Stimulated activated CD4-positive, alpha-beta T cell treated with anti-CD3 and anti-CD28 coated beads, Interleukin-4, amount 100 ng/mL, for 1 hour (primary cell): ENCODE measurements at places on chromosomes 12 and 14.
A peak's percentile ranks its signal among the peaks of the same experiment; 100 is the strongest.

GRCh38 chr12:79547735-79548609 lies 142.8 kb downstream of the PAWR start:
- no peak for DNase-seq

DNA sequence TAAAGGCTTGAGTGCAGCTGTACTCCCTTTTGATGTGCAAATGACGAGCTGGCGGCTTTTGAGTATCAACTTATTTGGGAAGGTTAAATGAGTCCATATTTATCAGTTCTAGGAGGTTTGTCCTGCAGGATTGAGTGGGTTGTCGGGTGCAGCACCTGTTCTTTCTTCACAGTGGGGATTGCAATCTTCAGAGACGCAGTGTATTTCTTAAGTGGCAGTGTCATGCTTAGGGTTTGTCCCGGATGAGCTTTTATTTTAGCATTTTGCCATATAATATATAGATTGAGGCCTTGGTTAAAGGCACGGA lies 1.2 kb downstream of the FUT8 start:
- DNase-seq, result no peak

DNA sequence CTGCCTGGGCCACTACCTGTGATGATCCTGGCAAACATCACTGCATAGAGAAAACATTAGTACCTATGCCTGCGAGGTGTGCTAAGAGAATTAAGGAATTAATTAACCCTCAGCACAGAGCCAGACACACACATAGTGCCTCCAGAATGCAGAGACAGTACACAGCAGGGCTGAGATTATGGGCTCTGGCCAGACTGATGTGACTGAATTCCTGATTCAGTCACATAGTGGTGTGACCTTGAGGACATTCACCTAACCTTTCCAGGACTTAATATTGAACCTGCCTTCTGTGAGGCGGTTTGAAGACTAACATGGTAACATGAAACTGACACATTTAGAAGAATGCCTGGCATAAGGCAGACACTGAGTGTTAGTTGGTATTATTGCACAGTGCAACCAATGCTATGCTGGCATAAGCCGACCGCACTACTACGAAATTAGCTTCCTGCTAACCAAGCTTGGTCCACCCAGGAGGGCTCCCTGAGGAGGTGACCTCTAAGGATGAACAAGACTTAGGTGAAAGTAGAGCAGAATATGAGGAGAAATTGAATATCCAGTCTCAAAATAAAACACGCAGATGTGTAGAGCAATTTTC lies 32.0 kb upstream of the SELPLG start:
- no peak for DNase-seq

DNA sequence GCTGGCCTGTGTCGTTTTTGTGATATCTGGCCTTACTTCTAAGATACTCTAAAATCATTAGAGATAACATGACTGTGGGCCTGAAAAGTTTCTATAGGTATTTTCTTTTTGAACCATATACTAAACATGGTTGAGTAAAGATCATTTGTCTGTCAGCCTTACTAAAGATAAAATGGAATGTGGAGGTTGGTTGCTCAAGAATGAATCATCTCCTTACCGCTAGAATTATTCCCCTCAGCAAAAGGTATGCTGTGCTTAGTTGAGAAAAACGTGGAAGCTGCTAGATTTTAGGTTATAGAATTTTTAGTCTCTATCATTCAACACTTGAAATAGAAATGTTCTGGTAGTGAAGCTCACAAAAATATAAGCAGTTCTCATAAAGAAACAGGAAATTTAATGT lies 407.3 kb downstream of the AEBP2 start:
- no peak for DNase-seq

GRCh38 chr12:132561427-132562156 lies 48.8 kb downstream of the LRCOL1 start:
- DNase-seq, result peak; percentile 28

DNA sequence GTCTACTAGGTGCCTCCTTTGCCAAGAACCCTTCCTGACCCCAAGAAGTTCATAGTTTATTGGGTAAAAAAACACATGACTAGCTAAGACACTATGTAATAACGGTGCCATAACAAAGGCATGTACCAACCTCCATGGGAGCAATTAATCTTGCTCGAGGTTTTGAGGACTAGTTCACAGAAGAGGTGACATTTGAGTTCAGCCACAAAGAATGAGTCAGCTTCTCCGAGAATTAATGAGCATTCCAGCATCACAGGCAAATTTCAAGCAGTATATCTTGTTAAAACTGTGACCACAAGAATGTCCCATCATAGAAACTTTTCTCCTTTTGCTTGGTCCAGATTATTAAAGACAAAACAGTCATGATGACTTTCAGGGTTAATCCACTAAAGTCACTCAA lies 113.0 kb upstream of the RAP1B start:
- no peak for DNase-seq

DNA sequence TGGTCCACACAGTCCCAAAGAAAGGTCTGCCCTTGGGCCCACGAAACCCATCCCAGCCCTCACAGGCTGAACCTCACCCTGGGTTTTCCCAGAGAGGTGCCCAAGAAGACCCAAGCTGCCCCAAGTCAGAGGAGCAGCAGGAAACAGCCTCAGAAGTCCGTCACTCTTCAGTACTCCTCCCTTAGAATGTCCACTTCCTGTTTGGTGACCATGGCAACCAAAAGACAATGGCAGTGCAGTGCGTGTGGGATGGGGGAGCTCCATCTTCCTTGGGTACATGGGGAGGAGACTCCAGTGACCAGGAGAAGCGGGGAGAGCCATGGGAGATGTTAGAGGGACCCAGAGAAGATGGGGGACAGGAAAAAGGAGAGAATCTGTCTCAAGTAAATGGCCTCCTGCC lies 11.3 kb downstream of the SELPLG start:
- no peak for DNase-seq

DNA sequence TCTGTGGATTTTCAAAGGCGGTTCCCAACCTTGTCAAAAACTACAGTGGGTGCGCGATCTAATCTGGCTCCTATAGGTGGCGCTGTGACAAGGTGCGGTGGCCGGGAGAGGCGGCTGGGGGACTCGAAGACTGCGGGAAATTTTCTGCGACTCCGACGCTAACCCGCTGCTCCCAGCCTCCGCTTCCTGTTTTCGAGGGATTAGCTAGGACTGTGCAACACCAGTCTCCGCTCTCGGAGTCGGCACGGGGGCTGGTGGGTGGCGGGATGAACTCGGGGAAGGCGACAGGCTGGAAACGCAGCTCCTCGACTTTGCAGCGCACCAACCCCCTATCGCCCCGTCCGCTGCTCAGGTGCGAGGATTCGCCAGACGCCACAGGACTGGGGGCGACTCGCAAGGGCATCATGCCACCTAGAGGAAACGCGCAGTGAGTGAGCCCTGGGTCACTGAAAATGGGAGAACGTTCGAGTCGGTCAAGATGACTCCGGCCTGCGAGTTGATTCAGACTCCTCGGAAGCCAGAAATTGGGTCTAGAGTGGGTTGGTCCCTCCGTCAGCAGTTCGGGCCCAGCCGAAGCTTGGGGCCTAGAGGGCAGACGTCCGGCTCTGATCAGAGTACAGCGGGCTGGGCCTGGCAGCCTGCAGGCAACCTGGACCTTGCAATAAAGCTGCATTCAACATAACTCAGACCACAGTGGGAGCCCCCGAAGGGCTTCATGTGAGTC lies 5.5 kb upstream of the PAX9 start:
- no peak for DNase-seq

DNA sequence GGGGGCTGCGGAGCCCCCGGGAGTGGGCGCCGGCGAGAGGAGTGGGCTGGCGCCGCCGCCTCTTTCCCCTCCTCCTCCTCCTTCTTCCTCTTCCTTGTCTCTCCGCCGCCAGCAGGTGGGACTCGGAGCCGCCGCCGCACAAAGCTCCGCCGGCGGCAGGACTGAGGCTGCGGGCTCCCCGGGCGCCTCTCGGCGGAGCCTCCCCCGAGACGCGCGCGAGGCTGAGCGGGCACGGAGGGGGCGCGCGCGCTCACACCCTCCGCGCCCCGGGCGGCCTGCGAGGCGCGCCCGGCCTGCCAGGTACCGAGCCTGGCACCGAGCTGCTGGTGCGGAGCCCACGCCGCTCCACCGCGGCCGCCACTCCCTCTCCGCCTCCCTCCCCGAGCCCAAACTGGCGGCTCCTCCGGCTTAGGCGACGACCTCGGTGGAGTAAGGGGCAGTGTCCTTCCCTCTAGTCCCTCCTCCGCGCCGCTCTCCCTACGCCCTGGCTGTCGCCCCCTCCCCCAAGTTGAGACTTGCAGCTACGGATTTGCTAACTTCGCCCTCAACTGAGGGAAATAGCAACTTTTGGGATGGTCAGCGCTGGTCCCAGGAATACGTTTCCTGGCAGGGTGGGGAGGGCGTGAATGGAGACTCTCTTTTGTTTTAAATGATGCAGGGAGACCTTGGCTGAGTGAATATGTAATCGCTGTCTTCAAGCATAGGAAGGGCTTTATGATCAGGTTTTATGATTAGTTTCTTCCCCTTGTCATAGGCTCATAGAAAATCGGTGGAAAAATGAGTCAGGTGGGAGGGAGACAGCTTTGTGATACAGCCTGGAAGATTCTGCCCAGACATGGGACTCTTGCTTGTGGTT lies 199.5 kb upstream of the CAND1 start:
- peak; percentile 49 for DNase-seq

DNA sequence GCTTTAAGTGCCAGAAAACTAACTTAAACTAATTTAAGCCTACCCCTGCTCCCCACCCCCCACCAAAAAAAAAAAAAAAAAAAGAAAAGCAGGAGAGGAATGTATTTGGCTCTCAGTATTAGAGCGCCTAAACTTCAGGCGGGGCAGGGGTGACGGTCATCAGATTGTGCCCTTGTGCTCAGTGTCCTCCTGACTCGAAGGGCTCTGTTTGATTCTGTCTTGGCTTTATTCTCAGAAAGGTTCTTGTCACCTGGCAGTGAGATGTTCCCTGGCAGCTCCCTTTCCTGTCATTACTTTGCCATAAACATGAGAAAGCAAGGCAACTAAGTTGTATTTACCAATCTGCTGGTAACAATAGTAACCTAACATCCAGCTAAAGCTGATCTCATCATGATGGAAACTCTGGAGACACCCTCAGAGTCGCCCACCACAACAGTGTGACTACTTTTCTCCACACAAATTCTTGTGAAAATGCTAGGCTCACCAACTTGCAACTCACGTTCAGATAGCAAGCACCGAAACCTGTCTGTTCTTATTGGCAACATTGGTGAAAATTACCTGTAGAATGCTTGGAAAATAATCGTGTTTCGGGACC lies 39.0 kb upstream of the WNK1 start:
- DNase-seq, result peak; percentile 18

GRCh38 chr14:70045844-70046535 lies 142.8 kb downstream of the SLC8A3 start:
- no peak for DNase-seq
